ENCODE measurements at places on chromosomes 7 and 10. TPM values are rescaled to one million over a fixed set of nuclear protein-coding genes. Genes with fewer than 3 reads are reported as not detected.

DNA sequence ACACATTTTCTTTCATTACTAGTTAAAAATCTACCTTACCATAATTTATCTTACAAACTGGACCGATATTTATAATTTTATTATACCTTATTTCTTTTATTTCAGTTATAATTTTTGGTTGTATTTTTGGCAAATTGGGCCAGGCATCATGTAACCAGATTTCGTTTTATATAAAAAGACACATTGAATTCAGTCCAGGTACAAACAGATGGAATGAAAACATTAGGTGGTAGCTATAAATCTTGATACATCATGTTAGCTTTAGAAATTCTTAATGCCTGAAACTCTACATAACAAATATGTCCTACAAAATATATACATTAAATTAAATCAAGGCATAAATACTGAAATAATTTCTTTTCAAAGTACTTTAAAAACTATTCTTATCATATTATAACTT is 73.1 kb downstream of the SLC13A1 start:
- H3K36me3 ChIP-seq, result no peaks in the 10 kb centered on the region
- no peak overlapping the region for H3K27ac ChIP-seq
- no peak overlapping the region for H3K4me3 ChIP-seq

DNA sequence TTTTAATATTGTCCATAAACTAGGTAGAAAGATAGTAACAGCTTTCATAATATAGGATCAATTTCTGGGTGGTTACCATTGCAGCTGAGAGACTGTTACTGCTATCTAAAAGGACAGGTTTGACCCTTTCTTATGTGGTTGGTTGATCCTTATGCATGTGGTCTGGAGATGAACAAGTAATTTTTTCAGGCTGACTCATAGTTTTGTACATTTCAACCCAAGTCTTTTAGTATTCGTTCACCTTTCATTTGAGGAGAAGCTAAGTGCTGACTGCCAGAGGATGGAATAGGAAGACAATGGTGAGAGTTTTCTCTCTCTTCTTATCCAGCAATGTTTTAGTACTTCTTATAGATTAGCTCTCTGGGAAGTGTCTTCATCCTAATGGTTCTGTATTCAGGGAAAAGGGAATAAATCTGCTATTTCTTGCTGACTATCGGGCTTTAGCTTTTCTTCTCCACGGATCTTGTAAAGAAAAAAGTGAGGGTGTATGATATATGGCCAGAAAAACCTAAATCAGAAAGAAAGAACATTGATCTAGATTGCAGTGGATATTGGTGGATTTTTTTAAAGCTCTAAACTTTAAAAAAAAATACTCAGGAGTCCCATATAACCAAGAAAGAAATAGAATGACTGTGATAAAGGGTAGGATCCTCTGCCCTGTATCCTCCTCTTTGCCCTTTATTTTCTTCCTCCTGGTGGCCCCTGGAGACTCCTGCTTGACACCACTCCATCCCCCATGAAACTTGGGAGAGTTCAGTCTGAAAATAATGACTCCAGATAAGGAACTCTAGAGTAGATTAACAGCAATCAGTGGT is 88.0 kb downstream of the CPED1 start:
- H3K4me3 ChIP-seq, result no peak overlapping the region
- no peaks in the 10 kb centered on the region for H3K36me3 ChIP-seq
- H3K27ac ChIP-seq, result peak overlapping the region; percentile 21
- no peak for DNase-seq
- no peaks in the 10 kb centered on the region for H3K27me3 ChIP-seq

DNA sequence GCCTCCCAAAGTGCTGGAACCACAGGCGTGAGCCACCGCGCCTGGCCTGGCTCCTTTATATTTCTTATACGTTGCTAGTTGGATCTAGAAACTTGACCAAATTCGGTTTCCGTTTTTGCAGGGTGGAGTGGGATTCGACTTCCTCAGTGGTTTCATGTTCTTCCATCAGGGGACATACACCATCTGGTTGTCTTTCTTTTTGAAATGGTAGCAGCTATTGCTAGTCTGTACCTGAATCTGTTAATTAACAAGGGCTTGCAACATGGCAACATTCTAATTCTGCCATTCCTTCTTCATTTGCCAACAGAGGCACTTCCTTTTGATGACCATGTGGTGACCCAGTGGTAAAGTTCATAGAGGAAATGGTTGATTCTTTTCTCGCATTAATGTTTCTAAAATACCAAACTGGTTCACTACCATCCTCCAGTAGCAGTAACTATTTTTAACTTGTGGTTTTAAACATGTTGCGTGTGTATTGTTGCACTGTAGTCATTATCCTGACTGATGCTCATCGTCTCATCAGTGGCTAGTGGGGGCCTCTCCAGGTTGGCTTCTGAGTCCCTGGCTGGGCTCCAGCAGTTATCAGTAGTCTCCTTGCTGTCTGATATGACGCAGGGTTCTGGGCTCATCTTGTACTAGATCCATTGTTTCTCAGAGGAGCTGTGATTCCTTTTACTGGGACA is 159.2 kb downstream of the RGS10 start:
- no peak overlapping the region for H3K27ac ChIP-seq
- peaks cover 21% of the 10 kb centered on the region for H3K36me3 ChIP-seq
- no peak overlapping the region for H3K4me3 ChIP-seq
- no peak for DNase-seq

GRCh38 chr10:70053841-70054288 is 1.2 kb downstream of the MACROH2A2 start:
- H3K4me3 ChIP-seq, result peak overlapping the region; percentile 77
- DNase-seq, result no peak
- H3K27ac ChIP-seq, result no peak overlapping the region
- no peaks in the 10 kb centered on the region for H3K27me3 ChIP-seq

DNA sequence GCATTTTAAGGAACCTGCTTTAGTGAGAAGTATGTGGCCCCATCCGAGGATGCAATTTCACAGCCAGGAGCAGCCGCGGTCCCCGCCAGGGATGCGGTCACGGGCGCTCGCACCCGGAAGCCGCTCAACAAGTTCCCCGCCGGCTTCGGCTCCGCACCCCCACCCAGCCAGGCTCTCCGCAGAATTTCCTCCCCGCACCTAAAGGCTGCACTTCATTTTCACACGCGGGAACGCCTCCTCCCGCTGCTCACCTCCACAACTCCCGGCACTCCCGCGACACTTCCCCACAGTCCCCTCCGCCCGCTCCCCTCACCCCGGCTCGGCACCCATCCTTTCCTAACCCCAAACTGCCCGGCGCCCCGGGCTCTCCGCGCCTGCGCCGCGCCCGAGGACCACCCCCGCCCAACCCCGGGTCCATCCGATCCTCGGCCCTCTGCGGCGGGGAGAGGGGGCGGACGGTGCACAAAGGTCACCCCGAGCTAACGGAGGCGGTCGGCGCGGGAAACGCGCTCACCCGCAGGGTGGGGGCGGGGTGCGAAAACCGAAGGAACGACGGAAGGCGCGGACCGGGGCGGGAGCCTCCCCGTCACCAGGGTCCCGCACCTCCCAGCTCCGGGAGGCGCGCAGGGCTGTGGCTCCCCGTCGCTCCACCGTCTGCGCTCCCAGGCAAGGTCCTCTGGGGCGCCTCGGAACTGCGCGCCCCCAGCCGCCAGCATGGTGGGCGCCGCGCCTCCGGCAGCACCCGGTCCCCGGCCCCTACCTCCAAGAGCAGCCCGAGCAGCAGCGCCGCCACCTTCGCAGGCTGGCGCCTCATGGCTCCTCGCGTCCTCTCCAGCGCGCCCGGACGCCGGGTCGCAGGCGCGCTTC is 558 bp downstream of the VOPP1 start:
- no peaks in the 10 kb centered on the region for H3K27me3 ChIP-seq
- H3K4me1 ChIP-seq, result peaks cover 47% of the 10 kb centered on the region
- peak overlapping the region; percentile 85 for H3K4me3 ChIP-seq
- peak; percentile 73 for DNase-seq
- no peaks in the 10 kb centered on the region for H3K36me3 ChIP-seq

DNA sequence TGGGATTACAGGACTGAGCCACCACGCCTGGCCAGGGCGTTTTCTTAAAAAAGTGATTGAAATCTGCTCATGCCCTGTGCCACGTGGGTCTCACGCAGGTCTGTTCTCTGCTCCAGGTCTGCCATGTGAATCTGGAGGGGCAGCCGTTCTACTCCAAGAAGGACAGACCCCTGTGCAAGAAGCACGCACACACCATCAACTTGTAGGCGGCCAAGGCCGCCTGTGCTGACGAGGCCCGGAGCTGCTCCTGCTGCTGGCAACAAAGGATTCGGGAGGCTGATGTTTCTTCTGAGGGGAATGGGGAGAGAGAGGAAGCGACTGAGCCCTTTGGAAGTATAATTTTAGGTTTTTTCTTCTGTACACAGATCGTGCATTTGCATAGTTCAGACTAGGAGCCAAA is 23.6 kb upstream of the BMPR1A start:
- H3K36me3 ChIP-seq, result peaks cover 9% of the 10 kb centered on the region
- peak overlapping the region; percentile 96 for H3K27ac ChIP-seq
- H3K4me3 ChIP-seq, result peak overlapping the region; percentile 14
- no peaks in the 10 kb centered on the region for H3K27me3 ChIP-seq

GRCh38 chr7:29977886-29978651 is 11.5 kb downstream of the SCRN1 start:
- no peaks in the 10 kb centered on the region for H3K27me3 ChIP-seq
- no peak for DNase-seq
- H3K36me3 ChIP-seq, result no peaks in the 10 kb centered on the region

DNA sequence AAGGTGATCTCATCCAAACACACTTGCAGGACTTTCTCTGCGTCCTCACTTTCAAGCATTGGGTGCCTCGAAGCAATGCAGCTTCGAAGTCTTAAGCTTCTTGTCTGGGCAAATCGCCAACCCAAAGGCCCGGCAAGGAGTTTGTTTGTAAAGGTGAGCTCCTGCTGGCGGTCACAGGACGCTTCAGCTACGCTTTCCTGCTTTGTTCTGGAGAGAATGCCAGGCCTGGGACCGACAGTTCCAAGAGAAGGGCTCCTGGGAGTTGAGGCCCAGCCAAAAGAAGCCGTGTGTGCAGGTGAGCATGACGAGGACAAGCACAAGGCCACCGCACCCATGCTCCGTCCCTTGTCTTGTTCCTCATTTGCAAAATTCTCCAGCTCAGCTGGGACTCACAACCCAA is 106.6 kb upstream of the DOCK1 start:
- no peaks in the 10 kb centered on the region for H3K36me3 ChIP-seq
- DNase-seq, result no peak
- H3K4me1 ChIP-seq, result no peaks in the 10 kb centered on the region
- H3K27ac ChIP-seq, result no peak overlapping the region
- H3K4me3 ChIP-seq, result no peak overlapping the region

GRCh38 chr7:17026269-17026668 is 144.5 kb upstream of the AGR3 start:
- H3K4me1 ChIP-seq, result no peaks in the 10 kb centered on the region
- no peak for DNase-seq
- no peaks in the 10 kb centered on the region for H3K27me3 ChIP-seq

- H3K36me3 ChIP-seq, result no peaks in the 10 kb centered on the region
- H3K27ac ChIP-seq, result no peak overlapping the region
- no peak overlapping the region for H3K4me3 ChIP-seq
These were observed 58.2 kb upstream of the LYZL2 start for GRCh38 chr10:30687698-30688213.

DNA sequence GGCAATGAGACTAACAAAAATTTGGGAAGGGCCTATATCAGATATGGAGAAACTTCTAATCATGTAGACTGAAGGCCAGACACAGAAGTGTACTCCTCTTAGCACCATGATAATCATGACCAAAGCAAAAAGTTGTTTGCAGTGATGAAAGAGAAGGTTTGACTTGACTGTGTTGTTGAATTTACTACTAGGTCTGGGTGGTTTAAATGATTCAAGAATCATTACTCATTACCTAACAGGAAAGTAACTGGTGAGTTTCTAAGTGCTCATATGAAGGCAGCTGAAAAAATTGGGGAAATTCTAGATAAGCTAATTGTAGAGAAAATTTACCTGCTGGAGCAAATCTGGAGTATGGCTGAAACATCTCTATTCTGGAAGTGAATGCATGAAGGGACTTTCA is 451.5 kb upstream of the SORCS1 start:
- H3K36me3 ChIP-seq, result no peaks in the 10 kb centered on the region
- no peaks in the 10 kb centered on the region for H3K27me3 ChIP-seq
- no peak overlapping the region for H3K4me3 ChIP-seq
- H3K27ac ChIP-seq, result no peak overlapping the region

- no peak overlapping the region for H3K27ac ChIP-seq
- H3K4me1 ChIP-seq, result no peaks in the 10 kb centered on the region
- DNase-seq, result no peak
- H3K27me3 ChIP-seq, result no peaks in the 10 kb centered on the region
- H3K36me3 ChIP-seq, result no peaks in the 10 kb centered on the region
- no peak overlapping the region for H3K4me3 ChIP-seq
These were observed 963.4 kb downstream of the CNTNAP2 start for GRCh38 chr7:147079921-147080420.

DNA sequence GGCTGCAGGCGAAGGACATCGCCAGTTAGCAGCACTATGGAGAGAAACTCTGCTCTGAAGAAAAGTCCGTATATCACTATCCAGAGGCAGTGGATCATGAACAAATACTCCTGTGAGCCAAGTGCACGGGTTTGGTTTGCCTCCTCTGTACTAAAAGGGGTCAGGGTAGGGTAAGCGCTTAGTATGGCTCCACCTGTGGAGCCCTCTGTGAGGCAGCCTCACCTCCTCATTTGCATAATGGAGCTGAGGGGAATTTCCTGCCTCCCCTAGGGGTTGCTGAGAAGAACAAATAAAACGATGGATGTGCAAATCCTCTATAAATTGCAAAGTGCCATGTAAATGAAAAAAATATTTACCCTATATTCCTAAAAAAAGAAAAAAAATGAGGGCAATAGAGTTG is 63.4 kb downstream of the GPR26 start:
- no peak for DNase-seq
- no peaks in the 10 kb centered on the region for H3K27me3 ChIP-seq
- peaks cover 3% of the 10 kb centered on the region for H3K36me3 ChIP-seq
- H3K4me3 ChIP-seq, result no peak overlapping the region

GRCh38 chr10:62842983-62843382 is 26.8 kb upstream of the EGR2 start:
- no peak overlapping the region for H3K4me3 ChIP-seq
- H3K4me1 ChIP-seq, result no peaks in the 10 kb centered on the region
- H3K36me3 ChIP-seq, result no peaks in the 10 kb centered on the region
- no peak for DNase-seq

DNA sequence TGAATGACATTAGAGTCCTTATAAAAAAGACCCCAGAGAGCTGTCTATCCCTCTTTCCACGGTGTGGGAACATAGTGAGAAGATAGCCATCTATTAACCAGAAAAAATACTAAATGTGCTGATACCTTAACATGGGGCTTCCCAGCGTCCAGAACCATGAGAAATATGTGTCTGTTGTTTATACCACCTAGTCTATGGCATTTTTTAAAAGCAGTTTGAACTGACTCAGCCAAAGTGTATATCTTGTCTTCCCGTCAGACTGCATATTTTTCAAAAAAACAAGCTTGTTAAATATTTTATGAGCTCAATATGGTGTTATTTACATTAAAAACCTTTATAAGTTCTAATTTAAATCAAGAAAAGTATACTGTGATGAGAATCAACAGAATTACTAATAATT is 255.3 kb downstream of the HGF start:
- H3K27ac ChIP-seq, result no peak overlapping the region
- no peaks in the 10 kb centered on the region for H3K27me3 ChIP-seq
- no peaks in the 10 kb centered on the region for H3K36me3 ChIP-seq
- no peaks in the 10 kb centered on the region for H3K4me1 ChIP-seq

The ATP6V1F gene
- total RNA-seq, result 142 TPM

The C10orf67 gene
- total RNA-seq, result not detected

The PSD gene
- not detected for total RNA-seq

The SMKR1 gene
- not detected for total RNA-seq

The TRIM50 gene
- not detected for total RNA-seq

The DDIT4 gene
- 394 TPM for total RNA-seq

The LRRC61 gene
- 14.7 TPM for total RNA-seq

The SMO gene
- total RNA-seq, result 12.9 TPM

The PHYHIPL gene
- not detected for total RNA-seq

The AKR1B1 gene
- total RNA-seq, result 78.7 TPM

The CCDC172 gene
- not detected for total RNA-seq
